ENCODE measurements at places on chromosomes 1 and 21.

DNA sequence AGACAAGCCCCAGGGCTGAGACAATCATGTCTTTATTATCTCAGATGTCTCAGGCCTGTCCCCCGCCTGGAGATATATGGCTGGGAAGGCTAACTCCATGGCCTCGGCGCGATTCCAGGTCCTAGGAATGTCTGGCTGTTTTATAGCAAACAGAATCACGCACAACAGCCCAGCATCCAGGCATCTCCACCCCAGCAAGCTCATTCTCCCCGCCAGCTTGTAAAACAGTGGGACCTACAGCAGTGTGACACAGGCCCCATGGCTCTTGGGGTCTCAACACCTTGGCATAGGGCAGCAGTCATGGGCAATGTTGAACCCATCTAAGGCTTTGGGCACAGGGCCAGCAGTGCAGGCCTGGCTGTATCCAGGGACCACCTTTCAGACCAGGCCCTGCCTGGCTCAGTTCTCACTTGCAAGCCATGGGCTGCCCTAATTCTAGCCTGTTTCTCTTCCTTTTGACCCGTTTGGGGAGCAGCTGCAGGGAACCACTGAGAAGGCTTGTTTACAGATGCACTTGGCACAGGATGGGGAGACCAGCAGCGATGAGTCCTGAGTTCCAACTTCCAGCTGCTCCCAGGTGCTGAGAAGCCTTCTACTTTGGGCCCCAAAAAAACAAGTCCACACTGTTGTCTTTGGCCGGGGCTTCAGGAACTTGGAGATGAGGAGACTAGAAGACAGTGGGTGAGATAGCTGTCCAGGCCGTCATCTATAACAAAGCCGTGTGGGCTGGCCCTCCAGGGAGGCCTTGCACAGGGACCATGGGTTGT is 34.4 kb downstream of the WNT4 start:
- no peak for DNase-seq

DNA sequence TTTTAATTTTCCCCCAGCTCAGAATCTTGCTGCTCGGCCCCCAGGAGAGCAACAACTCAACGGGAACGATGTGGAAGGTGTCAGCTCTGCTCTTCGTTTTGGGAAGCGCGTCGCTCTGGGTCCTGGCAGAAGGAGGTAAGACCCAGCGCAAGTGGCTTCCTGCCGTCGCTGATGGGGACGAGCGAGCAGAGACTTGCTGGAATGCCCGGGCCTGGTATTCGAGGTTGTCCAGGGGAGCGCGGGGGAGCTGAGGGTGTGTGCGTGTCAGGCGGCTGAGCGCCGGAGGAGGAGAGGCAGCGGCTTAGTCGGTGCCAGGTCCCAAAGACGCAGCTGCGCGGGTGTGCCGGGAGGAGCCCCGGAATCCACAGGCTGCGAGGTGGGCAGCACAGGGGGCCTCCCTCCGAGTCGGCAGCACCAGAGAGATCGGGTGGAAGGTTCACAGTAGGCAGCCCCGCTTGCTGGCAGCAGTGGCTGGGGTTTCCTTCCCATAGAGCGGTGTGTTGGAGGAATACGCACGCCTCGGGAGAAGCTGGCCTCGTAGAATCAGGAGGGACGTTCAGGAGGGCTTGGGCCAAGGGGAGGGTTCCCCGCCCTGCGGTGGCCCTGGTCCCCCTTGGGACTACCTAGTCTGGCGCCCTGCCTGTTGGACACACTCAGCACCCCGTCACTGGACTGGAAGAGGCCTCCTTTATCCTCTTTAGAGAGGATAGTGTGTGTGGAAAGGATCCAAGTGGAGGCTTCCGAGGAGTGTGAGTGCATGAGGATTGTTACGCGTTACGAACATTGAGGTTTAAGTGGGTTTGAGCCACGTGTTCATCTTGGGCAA is 547 bp downstream of the PDPN start:
- no peak for DNase-seq

DNA sequence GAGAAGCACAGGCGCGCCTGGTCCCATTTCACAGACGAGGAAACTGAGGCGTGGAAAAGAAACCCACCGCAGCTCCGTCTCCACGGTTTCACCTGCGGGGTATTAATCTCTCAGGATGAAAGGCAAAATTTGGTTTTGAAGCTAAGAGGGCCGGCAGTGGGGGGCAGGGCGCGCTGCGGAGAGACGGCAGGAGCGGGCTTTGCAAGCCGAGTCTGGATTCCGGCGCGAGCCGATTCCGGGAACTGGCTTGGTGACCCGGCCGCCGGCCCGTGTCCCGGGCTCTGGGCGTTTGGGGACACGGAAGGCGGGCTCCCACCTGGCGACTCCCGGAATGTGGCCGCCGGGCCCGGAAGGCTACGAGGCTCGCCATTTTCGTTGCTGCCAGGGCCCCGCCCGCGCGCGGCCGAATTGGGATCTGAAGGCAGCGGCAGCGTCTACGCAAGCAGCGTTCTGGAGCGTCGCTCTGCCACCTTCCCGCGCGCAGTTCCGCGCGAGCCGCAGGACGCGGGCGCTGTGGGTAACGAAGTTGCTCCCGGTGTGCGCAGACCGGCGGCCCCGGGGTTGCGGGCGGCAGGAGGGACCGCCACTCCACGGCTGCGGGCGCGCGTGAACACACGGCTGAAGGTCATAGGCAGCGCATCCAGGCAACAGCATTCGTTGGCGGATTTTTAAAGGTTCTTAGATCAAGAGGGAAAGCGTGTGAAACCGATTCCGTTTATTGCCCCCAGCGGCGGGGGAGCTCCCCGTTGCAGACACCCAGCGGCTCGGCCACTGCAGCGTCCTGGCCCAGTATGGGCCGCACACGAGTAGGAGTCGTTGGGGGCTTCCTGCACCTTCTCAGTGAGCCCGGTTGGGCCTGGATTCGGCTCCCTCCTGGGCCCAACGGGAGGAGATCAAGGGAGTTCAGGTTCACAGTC is 5.4 kb upstream of the PRDM16 start:
- no peak for DNase-seq

DNA sequence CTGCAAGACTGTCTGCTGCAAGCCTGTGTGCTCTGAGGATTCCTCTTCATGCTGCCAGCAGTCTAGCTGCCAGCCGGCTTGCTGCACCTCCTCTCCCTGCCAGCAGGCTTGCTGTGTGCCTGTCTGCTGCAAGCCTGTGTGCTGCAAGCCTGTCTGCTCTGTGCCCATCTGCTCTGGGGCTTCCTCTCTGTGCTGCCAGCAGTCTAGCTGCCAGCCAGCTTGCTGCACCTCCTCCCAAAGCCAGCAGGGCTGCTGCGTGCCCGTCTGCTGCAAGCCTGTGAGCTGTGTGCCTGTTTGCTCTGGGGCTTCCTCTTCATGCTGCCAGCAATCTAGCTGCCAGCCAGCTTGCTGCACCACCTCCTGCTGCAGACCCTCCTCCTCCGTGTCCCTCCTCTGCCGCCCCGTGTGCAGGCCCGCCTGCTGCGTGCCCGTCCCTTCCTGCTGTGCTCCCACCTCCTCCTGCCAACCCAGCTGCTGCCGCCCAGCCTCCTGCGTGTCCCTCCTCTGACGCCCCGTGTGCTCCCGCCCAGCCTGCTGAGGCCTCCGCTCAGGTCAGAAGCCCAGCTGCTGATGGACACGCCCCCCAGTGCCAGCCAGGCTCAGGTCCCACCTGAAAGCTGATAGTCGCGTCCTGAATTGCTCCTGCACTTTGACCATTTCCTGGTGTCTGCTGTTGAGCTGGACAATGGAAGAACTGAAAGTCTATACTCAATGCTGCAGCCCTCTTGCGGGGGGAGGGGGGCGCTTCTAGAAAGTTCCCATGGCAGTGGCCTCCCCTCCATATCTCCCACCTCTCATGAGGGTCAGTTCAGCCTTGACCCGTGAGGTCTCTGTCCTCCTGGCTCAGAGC is 1.2 kb downstream of the KRTAP10-4 start:
- no peak for DNase-seq

DNA sequence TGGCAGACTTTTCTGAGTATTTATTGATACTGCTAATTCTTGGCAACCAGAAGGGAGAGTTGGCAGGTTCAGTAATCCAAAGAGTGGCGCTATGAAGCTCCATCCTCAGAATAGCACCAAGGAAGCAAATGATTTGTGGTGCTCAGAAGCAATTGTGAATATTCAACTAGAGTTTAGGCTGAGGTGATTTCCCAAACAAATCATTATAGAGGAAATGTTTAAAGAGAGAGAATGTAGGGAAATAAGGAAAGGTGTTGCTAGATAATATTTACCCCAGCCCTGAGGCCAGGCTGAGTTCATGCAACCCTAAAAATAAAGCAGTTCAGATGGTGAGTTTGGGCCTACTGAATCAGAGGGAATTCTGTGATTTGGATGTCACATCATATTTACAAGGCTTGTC is 363.4 kb upstream of the PLXNA2 start:
- DNase-seq = no peak

DNA sequence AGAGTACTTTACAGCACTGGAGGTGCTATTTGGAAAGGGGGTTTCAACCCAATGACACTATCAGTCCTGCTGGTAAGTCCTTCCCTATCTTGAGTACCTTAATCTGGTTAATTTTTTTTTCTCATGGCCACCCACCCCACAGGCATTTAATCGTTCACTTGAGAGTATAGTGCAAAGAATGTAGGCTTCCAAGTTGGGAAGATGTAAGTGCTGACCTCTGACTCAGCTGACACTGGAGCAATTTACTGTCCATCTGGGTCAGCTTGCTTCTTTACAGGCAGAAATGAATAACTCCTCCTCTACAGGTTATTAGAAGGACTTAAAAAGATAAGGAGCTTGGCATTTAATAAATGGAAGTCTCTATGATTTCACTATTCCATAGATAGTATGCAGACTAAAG is 89.6 kb downstream of the AK5 start:
- DNase-seq = no peak

DNA sequence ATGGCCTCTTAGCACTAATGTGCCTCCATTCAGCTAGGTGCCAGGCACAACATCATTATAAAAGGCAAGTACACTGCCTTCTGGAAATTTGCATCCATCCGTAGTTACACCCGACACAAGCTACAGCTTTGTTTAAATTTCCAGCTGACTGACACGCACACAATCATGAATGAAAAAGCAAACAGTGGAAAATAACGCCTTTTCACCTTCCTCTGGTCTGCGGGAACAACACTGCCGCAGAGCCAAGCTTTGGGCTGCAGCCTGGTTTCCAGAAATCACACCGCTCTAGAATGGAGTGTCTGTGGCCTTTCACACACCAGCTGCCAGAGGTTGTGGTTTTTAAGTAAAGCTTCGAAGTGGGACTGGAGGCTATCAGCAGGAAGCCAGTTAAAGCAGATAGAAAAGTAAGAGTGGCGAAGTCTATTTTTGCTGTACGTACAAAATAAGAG is 142.8 kb upstream of the COA6 start:
- no peak for DNase-seq

GRCh38 chr1:55539652-55540512 is 324.7 kb upstream of the USP24 start:
- no peak for DNase-seq

DNA sequence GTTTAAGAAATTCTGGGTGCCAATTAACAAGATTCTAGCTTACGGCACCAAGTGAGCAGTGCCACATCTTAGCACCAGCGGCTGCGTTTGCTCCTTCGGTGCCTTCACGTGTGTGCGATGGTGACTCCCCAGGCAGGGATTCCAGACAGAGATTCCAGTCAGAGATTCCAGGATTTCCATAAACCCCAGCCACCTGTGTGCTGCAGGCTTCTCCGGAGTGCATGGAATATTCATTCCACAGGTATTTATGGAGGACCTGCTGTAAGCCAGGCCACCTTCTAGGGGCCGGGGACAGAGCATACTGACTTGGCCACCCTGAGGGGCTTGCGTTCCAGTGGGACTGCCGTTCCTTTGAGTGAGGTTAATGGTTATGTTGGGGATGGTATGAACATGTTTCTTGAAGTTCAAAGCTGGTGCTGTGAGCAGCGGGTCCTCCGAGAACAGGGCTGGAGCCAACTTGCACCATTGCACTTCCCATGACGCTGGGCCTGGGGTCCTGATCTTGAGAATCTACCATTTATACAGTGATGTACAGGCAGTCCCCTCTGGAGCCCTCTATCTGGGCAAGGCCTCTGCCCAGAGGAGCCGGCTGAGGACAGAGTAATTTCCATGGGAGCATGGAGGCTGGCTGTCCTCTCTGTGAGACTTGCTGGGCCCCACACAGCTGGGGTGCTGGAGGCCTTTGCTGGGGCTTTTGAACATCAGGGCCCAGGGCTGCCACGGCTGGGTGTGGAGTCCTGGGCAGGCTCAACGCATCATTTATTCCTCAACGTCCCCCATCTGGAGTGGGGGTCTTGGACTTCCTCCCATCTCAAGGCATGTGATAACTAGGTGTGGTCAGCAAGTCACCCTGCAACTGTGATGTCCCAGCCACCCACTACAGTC is 58.8 kb upstream of the AJAP1 start:
- no peak for DNase-seq

- DNase-seq = no peak
These were observed 403.0 kb downstream of the SRGAP2C start for GRCh38 chr1:121587777-121588176.

DNA sequence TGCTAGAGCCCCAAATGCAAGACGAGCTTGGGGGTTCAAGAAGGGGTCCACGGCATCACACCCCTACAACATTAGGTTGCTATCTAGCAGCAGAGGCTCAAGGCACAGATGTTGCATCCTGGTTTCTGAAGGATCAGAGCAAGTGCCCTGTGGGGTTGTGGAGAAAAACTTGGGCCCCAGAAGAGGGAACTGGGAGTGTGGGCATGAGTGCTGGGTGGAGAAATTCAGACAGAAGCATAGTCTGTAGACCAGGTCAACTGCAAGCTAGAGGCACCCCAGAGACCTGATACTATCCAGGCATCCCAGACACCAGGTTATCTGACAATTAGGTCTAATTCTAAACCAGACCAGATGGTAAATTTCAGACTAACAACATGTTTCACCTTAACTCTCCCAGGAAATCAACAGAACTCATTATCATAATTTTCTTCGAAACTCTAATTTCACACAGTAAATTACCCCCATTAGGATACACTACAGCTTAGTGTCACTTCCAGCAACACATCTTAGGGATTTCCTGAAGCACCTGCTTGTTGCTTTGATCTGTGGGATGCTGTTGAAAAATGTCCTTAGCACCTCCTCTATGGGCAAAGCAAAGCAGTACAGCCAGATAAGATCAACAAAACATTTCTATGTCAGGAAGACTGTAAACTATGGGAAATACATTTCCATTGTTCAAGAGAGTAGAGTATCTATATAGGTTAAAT is 179.3 kb downstream of the VAV3 start:
- no peak for DNase-seq

- DNase-seq = no peak
These were observed 57.9 kb upstream of the PDE9A start for GRCh38 chr21:42595283-42596187.

GRCh38 chr1:45612941-45613579 is 10.8 kb downstream of the CCDC17 start:
- DNase-seq = no peak

GRCh38 chr1:25664357-25665199 is 48.0 kb downstream of the MAN1C1 start:
- no peak for DNase-seq

GRCh38 chr1:233972951-233973635 is 68.6 kb downstream of the SLC35F3 start:
- DNase-seq = no peak

DNA sequence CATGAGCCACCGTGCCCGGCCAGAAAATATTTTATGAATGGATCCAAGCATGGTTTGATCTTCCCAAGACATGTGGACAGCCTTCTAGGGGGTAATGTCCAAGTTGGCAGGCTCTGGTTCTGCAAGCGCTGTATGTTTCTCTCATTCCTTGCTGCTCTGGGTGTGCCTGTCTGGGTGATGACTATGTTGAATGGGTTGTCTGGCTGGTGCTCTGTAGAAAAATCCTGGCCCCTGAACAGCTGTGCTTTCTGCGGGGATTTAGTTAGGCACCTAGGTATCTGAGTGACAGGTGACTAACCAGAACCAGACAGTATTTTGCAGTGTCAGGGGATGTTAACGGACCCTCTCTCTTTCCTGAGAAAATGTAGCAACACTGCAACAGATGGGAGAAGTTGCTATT is 14.1 kb downstream of the HUNK start:
- DNase-seq = no peak

GRCh38 chr1:160420881-160421842 is 20.8 kb downstream of the VANGL2 start:
- DNase-seq = no peak
